ENCODE measurements at places on chromosomes 2 and 18. TPM values are rescaled to one million over a fixed set of nuclear protein-coding genes. Genes with fewer than 3 reads are reported as not detected.

Gene ERBB4
- total RNA-seq = 43.8 TPM

Gene COL3A1
- 30.4 TPM for total RNA-seq

Gene CRIM1
- total RNA-seq = 25.8 TPM

Gene HTRA2
- 35.9 TPM for total RNA-seq

DNA sequence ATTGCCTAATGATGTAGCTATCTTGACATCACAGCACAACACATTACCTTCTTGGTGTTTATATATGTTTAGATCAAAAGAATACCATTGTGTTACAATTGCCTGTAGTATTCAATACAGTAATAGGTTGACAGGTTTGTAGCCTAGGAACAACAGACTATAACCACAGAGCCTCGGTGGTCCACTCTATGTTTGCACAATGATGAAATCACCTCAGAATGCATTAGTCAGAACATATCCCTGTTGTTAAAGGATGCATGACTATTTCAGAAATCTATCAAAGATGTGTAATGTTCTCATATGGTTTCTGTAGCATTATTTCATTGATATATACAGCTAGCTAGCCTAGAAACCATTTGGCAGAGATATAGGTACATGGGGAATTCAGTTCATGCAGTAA lies 8.9 kb downstream of the METTL5 start:
- DNase-seq = no peak
- H3K4me1 ChIP-seq = no peaks in the 10 kb centered on the region
- no peaks in the 10 kb centered on the region for H3K27me3 ChIP-seq

GRCh38 chr2:86383844-86384243 lies 46.4 kb upstream of the REEP1 start:
- no peak overlapping the region for H3K4me3 ChIP-seq
- no peaks in the 10 kb centered on the region for H3K36me3 ChIP-seq
- H3K27me3 ChIP-seq = no peaks in the 10 kb centered on the region
- no peak for DNase-seq
- no peaks in the 10 kb centered on the region for H3K4me1 ChIP-seq
- no peak overlapping the region for H3K27ac ChIP-seq

DNA sequence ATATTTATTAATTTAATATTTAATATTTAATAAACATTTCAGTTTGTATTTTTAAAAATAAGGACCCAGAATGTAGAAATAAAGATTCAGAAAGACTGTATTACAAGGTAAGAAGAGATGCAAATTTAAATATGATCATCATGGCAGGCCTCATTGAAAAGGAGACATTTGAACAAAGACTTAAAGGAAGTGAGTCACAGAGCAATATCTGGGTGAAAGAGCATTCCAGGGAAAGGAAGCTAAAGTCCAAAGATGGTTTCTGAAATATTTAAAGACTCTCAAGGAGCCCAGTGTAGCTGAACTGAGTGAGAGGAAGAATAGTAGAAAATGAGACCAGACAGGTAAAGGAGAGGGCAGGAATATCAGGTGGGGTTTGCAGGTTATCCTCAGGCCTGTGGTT lies 5.9 kb downstream of the SCYGR4 start:
- H3K4me3 ChIP-seq = no peak overlapping the region
- no peaks in the 10 kb centered on the region for H3K36me3 ChIP-seq
- H3K27ac ChIP-seq = no peak overlapping the region
- H3K27me3 ChIP-seq = no peaks in the 10 kb centered on the region

DNA sequence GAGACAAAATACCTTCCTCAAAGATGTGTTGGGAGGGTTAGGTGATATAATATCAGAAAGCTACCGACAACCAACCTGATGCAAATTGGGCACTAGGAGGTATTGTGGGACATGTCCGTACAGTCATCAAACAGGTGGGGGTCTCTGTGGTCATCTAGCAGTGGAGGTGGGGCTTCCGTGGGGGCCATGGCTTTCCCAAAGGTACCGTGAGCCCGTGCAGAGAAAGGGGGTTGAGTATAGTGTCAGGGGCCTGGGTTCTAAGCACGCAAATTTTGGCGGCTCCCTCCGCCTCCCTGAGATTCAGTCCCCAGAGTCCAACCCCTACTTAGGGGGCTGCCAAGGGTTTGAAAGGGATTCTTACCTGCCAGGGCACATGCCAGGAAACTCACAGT lies 32.6 kb downstream of the HJURP start:
- H3K36me3 ChIP-seq = peaks cover 1% of the 10 kb centered on the region
- no peaks in the 10 kb centered on the region for H3K4me1 ChIP-seq

GRCh38 chr2:228747483-228747882 lies 523.6 kb downstream of the PID1 start:
- H3K4me3 ChIP-seq = no peak overlapping the region
- no peaks in the 10 kb centered on the region for H3K27me3 ChIP-seq
- H3K36me3 ChIP-seq = no peaks in the 10 kb centered on the region
- H3K4me1 ChIP-seq = no peaks in the 10 kb centered on the region
- DNase-seq = no peak
